ENCODE measurements at places on chromosomes 11 and 22.
A peak's percentile ranks its signal among the peaks of the same experiment; 100 is the strongest.

GRCh38 chr11:72813740-72814285 is 398 bp upstream of the ATG16L2 start:
- DNase-seq, result peak; percentile 98

GRCh38 chr22:40401532-40401931 is 31.1 kb downstream of the SGSM3 start:
- peak; percentile 79 for DNase-seq

GRCh38 chr11:66882561-66883015 is 25.7 kb downstream of the LRFN4 start:
- no peak for DNase-seq

DNA sequence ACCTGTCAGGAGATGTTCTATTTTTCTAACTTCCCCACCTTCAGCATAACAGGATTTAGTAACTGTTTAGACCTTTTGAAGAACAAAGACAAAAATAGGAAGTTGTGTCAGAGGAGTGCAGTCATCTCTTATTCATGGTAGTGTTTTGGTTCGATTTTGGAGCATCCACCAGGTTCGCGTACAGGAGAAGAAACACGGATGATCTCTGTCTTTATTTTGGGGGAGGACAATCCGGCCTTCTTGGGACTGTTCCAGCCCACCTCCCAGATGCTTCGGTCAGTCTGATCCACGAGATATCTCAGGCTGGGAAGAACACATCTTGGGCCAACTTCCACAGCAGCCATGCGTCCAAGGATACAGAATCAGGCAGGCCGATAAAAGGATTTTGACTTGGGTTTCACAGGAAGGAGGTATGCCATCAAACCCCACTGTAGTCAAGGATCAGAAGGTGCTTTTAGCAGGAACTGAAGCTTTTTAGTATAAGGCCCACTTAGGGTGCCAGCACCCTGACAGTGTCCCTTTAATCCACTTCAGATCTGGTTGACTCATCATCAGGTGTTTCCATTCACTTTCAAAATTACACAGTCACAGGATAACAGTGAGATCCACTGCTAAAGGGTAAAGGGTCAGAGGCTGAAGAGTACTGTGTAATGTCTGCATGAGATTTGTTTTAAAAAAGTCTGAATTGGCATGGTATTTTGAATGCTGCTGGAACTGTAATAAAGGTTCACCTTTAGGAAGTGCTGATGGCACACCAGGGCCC is 16.5 kb downstream of the PATZ1 start:
- no peak for DNase-seq

- DNase-seq, result no peak
Observed at GRCh38 chr11:45556851-45557707, 108.3 kb downstream of the CHST1 start.

GRCh38 chr11:125918140-125918840 is 14.0 kb downstream of the DDX25 start:
- no peak for DNase-seq

DNA sequence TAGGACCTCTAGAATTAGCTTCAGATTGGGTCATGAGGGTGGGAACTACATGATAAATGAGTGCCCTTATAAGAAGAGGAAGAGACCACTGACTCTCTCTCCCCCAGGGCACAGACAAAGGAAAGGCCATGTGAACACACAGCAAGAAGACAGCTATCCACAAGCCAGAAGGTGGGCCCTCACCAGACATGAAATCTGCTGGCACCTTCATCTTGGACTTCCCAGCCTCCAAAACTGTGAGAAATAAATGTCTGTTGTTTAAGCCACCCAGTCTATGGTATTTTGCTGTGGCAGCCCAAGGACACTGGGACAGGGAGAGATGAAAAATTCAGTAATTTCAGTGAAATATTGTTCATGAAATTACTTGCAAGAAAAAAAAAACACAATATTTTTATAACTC is 5.9 kb downstream of the RBFOX2 start:
- no peak for DNase-seq

DNA sequence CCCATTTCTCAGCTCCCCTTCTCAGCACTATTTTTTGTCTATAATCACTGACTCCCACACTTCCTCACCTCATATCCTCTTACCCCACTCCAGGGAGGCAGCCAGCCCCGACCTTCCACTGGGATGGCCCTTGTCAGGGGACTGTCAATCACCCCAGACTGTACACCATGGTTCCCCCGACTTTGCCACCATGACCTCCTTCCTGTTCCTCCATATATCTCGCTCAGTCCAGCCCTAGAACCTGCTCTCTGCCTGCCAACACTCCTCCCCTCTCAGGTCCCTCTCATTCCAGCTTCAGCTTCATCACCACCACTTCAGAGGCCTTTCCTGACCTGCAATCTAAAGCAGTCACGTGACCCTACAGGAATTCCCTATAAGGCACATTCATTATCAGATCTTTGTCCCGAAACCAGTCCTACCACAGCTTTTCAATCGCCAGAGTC is 16.5 kb downstream of the PRPF19 start:
- DNase-seq, result no peak

DNA sequence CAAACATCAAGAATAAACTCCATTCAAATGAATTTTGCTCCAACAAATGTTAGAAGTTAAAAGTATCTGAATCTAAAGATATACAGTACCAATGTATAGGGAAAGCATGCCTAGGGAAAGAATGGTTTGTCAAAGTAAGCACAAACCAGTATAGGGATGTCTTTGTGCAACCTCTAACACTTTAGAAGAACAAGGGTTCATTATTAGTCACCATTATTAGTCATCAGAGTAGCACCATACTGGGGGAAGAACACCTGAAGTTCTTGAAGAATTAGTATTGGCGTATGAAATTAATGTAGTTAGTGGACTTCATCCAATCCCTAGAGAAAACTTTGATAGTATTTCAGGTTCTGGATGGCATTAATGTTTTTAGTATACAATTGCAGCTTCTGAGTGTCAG is 943.7 kb downstream of the METTL15 start:
- DNase-seq, result no peak

GRCh38 chr11:121754598-121754997 is 301.8 kb upstream of the SORL1-AS1 start:
- DNase-seq, result no peak

DNA sequence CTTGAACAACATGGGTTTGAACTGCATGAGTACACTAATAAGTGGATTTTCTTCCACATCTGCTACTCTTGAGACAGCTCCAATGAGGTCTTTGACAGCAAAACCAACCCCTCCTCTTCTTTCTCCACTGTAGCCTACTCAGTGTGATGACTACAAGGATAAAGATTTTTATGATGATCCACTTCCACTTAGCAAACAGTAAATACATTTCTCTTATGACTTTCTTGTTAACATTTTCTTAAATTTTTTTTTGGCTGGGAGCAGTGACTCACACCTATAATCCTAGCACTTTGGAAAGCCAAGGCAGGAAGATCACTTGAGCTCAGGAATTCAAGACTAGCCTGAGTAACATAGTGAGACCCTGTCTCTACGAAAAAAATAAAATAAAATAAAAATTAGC is 9.9 kb upstream of the EIF4G2 start:
- DNase-seq, result no peak

DNA sequence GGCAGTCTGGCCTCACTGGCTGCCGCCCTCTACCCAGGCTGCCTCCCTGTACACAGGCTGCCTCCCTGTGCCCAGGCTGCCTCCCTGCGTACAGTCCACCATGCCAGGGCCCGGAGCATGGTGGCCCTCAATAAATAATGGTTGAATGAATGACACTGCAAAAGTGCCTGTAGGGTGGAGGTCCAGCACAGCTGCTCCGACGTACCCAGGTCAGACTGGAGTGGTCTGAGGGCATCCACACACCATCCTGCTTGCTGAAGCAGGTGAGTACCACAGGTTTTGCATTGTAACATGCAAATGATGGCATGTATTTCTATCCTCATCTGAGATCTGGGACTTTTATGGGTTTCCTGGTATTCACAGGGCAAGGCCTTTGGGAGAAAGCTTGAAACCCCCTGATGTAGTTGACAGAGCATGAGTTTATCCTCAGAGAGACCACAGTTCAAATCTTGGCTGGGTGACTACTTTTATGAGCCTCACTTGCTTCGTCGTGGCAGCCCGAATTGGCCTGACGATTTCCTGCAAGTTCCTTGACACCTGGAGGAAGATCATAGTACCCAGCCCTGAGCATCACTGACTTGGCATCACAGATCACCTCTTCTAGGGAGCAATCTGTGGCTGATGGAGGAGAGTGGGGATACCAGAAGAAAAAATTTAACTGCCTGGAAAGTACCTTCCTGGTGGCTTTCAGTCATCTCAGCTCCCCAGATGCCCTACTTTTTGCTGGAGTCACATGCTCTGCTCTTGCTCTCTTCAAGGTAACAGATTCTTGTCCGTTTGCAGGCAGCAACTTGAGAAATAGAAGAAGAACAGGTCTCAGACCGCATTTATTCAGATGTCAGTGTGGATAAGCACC is 16.0 kb upstream of the CYB5R3 start:
- DNase-seq, result no peak

GRCh38 chr11:84812471-84812969 is 814.6 kb downstream of the DLG2 start:
- DNase-seq, result no peak

- DNase-seq, result no peak
Observed at GRCh38 chr11:115961159-115962003, 457.2 kb upstream of the CADM1 start.

- DNase-seq, result no peak
Observed at GRCh38 chr22:37765498-37765897, 42.2 kb upstream of the GCAT start.

- DNase-seq, result no peak
Observed at GRCh38 chr11:73862986-73863385, 13.7 kb downstream of the COA4 start.

DNA sequence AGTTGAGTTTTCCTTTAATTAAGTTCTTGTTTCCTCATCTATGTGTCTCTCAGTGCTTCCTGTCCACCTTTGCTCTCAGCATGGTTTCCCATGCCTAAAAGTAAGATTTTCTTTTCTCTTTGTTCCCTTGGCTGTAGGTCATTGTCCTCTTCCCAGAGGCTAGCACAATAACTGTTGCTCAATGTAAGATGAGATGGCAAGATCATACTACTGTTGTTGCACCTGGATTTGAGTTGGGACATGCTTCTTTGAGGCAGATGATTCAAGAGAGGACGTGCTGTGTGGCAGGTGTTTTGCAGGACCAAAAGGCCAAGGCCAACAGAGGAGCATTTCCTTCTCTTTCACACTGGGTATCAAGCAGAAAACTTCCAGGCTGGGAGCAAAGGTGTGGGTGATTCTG is 11.3 kb upstream of the NELL1 start:
- DNase-seq, result no peak
